ENCODE measurements at places on chromosomes 1 and 21.
A peak's percentile ranks its signal among the peaks of the same experiment; 100 is the strongest.

- DNase-seq: peak; percentile 99
Observed at GRCh38 chr1:28886731-28887418, 27.5 kb upstream of the EPB41 start.

DNA sequence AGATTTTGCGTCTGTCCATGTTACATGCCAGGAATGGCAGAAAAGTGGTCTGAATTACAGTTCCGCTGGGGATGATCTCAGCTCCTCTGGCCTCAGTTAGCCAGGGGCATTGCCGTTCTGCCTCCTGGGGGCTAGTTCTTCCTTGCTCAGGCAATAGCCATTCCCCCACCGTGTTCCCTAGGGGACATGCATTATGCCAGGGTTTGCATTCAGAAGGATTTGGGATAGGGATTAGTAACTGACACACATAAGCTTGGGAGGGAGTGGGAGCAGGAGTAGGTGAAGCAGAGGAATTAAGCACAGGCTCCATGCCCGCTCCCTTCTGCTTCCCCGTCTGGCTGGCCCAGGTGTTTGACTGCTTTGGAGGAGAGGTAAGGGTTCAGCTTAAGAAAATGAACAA is 12.7 kb downstream of the LRRC71 start:
- DNase-seq: no peak

GRCh38 chr1:2135941-2136340 is 58.6 kb downstream of the FAAP20 start:
- no peak for DNase-seq

GRCh38 chr1:38018864-38019343 is 6.4 kb downstream of the UTP11 start:
- DNase-seq: no peak

GRCh38 chr1:935751-936231 is 12.1 kb downstream of the SAMD11 start:
- no peak for DNase-seq

GRCh38 chr1:155646307-155646706 is 36.3 kb downstream of the MSTO1 start:
- no peak for DNase-seq

- no peak for DNase-seq
Observed at GRCh38 chr1:174519844-174520243, 72.1 kb downstream of the GPR52 start.

DNA sequence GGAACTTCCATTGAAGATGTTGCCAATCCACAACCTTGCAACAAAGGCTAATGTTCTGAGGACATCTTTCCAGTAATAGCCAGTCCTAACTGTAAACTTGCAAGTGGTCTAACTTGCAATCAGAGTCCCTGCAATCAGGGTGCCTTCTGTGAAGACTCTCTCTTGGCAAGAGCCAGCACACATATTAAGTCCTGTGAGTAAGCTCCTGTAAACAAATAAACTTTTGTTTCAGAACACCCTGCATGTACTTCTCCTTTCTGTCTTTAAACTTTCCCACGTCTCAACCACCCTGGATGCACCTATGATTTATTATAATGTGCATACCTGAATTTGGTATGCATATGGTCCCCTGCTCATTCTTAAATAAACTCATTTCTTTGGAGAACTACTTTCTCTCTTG is 9.1 kb downstream of the GBP7 start:
- DNase-seq: no peak

- no peak for DNase-seq
Observed at GRCh38 chr1:97636941-97637340, 283.9 kb downstream of the DPYD start.

DNA sequence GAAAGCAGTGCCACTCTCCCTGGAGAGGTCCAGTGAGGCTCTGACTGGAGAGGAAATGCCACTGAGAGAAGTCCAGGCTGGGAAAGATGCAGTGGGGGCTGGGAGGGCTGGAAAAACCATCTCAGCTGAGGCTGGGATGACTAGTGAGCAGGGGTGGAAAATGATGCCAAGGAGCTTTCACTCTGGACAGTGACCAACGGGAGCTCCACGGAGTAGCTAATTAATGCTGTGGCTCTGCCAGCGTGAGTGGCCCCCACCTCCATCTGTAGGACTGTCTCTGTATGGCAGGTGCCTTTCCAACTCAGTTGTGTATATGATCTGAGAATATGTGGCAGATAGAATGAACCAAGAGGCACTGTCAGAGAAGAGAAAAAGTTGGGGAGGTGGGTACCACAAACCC is 86.7 kb downstream of the DDX20 start:
- no peak for DNase-seq

DNA sequence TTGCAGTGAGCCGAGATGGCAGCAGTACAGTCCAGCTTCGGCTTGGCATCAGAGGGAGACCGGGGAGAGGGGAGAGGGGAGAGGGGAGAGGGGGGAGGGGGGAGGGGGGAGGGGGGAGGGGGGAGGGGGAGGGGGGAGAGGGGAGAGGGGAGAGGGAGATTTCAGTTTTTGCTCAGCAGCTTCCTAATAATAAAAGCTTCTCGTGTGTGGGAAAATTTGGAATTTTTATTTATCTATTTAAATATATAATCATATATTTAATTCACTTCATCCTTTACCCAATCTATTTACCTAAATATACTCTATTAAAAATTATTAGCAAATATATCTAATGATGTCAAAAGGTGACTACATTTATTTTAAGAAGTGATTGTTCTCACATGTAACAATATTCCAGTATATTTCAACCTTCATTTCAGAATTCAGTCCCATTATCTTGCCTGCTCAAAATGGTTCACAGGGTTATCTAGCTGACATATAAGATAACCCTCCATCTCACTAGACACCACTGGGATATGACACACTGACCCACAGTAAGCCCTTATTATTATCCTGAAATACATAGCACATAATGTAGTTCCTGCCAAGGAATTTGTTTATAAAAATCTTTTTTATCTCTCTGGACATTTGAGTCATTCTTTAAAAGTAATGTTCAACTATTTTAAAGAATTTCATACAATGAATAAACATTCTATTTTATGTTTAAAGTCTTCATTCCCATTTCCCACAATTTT is 105.9 kb downstream of the GPATCH2 start:
- no peak for DNase-seq

GRCh38 chr1:6948861-6949260 is 163.6 kb downstream of the CAMTA1 start:
- DNase-seq: no peak

GRCh38 chr1:84379138-84379916 is 19.0 kb upstream of the DNASE2B start:
- DNase-seq: no peak

- DNase-seq: no peak
Observed at GRCh38 chr1:160623227-160623633, 23.6 kb downstream of the SLAMF1 start.

DNA sequence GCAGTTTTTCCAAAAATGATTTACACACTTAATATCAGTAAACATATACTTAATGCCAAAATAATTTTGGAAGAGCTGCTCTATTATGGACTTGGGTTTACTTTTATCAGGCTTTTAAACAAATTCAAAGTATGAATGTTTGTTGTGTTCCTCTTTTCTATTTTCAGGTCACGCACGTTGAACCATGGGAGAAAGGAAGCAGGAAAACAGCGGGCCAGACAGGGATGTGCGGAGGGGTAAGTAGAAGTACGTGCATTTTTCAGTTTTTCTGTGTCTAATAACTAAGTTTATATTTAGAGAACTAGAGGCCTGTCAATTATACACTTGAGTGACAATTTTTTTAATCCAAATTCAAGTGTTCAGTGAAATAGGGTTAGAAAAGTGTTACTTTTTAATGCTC is 3.4 kb downstream of the PRPF38B start:
- DNase-seq: no peak
